Caco-2 (cell line): ENCODE measurements at places on chromosomes 3 and 15.

DNA sequence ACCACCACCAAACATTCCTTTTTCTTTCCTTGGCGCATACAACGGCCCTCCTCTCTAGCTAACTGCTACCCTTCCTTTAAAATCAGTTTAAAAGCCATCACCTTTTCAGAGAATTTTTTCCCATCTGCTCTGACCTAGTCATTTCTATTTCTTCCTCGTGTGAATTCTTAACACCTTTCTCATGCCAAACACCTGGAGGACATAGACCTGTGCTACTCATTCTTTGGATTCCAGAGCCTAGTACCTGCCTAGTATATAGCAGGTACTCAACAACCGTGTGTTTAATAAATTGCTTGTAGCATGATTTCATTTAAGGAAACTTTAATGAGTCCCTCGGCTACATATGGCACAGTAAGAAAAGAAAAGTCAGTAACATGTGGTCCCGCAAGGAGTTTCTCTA, 2.0 kb upstream of the TPM1 start:
- DNase-seq: no peak

GRCh38 chr3:37593796-37594195, 267.9 kb upstream of the CTDSPL start:
- DNase-seq: no peak

DNA sequence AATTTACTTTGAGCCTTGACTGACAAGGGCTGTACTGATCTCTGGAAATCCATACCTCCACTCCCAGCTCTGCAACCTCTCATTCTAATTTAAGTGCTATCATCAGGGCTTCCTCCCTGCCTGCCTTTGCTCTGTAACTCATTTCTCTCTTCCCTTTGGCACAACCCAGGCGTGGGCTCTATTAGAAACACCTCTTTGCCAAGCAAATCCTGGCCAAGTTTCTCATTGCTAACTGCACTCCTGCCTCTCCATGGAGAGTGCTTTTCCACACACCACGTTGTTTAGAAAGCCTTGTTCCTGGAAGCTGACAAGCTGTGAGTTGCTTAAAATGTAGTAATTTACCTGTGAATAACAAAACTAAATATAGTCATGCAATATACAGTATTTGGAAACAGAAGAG, 20.1 kb upstream of the FSTL1 start:
- no peak for DNase-seq

DNA sequence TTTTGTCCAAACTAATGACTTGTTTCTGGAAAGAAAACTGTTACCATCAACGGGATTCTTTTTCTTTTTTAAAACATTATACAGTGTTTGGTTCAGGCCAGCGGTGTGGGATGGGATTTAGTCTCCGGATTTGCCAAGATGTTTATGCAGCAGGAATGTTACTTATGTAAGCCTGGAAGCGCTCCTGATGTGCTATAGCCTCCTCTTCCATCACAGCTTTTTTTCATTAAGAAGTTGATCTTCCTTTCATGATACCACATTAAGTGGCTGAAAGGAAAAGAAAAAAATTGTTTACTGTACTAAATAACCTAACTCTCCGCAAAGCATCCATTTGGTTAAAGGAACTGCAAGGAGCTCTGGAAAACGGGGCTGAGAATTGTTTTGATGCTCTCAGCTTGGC, 120.5 kb upstream of the ALDH1A3 start:
- no peak for DNase-seq

DNA sequence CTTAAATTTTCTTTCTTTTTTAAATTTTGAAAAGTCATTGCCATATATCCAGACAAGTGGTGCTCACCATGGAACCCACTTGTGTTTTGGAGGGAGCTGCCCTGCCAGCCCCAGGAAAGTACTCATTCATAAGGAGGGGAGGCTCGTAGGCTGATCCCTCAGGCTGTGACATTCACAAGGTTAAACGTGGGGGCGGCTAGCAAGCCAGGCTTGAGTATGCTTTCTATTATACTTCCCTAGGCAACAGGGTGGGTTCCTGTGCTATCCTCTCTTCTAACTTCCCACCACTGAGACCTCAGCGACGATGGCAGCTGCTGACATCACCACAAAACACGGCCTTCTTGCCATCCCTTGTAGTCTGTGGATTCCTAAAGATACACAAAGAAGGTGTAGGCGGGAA, 160.5 kb upstream of the C2CD4B start:
- no peak for DNase-seq
